ENCODE measurements at places on chromosomes 5 and 9.

DNA sequence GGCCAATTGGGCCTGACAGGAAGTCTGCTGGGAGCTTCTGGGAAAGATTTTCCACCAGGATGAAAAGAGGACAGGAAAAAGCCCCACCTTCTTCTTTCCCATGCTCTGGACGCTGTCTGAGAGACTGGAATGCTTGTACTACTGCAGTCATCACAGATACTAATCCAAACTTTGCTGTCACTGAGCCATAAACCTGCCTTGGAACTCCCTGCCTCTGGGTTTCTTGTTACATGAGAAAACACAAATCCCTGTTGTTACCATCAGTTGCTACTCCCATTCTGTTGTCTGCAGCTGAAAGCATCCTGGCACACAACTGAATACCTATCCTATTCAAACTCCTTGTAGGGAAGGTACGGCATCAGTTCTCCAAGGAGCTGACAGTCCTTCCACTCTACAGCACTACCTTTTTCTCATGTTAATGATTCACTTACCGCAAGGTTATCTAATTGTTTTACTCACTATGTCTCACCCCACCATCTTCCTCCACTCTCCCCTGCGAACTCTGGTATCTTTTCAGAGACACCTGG lies 167.5 kb downstream of the CDK5RAP2 start:
- no peak for DNase-seq

DNA sequence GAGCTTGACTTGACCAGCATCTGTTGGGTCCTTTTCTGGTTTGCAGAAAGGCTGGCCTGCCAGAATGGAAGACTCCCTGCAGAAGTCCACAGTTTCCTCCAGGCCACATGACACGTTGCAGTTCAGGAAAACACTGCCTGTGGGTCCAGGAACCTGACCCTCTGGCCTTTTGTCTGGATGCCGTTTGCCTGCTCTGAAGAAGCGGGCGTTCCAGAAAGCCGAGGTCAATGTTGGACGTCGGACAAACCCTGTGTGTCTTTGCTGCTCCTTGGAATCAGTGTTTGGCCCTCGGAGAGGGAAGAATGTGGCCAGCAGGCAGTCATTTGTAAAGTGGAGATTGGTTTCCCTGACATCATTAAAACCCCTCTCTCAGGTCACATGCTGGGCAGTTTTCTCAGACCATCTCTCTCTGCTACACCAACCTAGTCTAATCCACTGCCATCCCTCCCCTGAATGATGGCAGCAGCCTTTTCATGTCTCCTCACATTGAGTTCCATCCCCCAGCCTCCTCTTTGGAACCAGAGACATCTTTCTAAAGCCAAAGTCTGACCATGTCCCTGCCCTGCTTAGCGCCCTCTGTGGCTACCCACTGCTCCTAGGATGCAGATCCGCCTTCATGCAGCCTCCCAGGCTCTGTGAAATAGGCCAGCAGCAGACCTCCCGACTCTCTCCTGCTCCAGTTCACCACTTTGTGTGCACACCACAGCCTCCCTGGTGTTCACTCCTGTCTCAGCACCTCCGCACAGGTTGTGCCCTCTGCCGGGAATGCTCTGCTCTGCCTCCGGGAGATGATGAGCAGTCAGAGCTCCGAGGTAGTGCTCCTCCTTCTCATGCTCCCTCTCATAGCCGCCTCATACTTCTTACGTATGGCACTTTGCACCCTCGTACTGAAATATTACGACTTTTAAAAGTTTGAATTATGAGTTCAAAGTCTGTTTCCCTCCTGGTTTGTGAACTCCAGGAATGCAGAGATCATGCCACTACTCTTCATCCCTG lies 75.6 kb downstream of the RALGPS1 start:
- no peak for DNase-seq

DNA sequence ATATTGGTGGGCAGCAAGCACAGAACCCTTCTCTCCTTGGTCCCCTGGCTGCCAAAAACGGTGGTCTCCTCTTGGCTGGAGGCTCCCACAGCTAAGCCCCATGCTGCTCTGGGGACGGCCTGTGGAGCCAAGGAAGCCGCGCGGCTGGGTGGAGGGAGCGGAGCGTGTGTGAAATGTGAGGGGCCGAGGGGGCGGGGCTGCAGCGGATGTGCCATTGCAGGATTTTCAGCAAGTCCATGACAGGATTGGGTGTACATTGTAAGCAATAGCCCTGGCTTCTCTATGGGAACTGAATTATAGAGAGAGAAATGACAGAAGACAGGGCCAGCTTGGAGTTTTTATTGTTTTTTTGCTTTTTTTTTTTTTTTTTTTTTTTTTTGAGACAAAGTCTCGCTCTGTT lies 336.5 kb downstream of the DIRAS2 start:
- no peak for DNase-seq

GRCh38 chr5:110548171-110548570 lies 178.3 kb downstream of the TMEM232 start:
- no peak for DNase-seq

DNA sequence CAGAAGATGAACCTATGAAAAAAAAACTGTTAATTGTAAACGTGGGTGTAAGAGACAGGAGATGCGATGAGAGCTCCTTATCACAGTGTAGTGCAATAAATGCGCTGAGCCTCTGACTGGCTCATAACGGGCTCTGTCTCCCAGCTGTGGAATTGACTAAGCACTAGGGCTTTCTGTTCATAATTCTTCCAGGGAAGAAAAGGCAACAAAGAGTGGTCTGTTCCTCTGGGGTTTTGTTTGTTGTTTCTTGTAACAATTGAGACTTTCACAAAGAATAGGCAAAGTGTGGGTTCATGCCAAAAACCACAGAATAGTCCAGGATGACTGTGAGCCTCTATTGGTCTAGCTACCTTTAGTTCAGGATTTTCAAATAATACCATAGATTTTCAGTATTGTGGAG lies 39.4 kb downstream of the UBE2QL1 start:
- DNase-seq = no peak

- no peak for DNase-seq
Observed at GRCh38 chr5:54799645-54800044, 185.7 kb downstream of the ESM1 start.

- no peak for DNase-seq
Observed at GRCh38 chr5:68415177-68416085, 199.9 kb downstream of the PIK3R1 start.

GRCh38 chr5:143445776-143446175 lies 42.3 kb upstream of the NR3C1 start:
- DNase-seq = no peak

- DNase-seq = no peak
Observed at GRCh38 chr5:36584009-36584875, 22.2 kb upstream of the SLC1A3 start.

GRCh38 chr9:116671605-116672004 lies 15.5 kb upstream of the TRIM32 start:
- DNase-seq = no peak

DNA sequence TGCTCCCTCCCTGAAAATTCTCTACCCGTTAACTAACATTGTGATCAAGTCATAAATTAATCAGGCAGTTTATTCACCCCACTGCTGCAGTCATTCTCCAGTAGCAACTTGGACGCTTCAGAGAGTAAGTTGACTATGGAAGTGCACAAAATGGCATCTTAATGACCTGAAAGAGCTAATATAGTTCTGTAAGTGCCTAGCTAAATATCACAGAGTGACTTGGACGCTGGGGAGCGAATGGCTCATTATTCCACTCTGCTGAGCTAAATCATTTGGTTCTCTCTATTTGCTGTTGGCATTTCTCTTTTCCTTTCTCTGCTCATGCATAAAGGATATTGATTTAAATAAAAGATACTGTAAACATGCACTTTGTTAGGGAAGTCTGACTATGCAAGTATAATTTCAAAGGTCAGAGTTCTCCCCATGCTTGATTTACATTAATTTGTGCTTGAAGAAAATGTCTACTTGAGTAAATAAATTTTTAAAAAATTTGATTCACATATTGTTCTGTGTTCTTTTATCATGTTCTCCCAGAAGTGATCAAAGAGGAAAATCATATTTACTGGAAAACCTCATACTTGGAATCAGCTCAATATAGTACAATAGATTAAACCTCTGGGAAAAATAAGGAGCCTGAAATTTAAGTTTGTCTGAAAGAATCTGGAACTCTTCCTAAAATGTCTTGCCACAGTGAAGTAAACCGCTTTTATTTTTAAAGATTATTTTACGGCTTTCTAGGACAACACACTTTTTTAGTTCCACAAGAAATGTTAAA lies 169.5 kb upstream of the HAPLN1 start:
- DNase-seq = no peak
